ENCODE measurements at places on chromosomes 13 and 19.

DNA sequence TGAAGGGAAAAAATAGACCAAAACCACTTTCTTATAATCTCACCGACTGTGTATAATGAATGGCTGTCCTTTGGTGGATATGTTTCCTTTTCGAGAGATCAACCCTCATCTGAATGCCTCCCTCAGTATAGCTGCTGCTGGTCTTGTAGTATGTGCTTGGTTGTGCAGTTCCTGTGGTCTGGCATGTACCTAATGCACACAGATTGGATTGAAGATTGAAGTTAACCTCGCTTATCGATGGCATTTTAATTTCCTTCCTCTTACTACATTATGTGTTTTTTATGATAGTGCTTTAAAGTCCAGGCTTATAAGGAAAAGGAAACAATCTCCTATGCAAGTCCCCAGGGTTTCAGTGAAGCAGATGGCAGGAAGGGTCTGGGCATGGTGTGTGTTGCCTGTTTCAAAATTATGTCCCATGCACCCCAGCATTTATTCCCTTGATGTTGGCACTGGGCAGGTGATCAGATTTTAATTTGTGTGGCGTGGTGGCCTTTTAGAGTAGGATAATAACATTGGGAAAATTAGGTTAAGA is 334.1 kb downstream of the SHISA2 start:
- DNase-seq = no peak

- DNase-seq = no peak
These were observed 166.6 kb downstream of the KLF12 start for GRCh38 chr13:73967397-73968165.

DNA sequence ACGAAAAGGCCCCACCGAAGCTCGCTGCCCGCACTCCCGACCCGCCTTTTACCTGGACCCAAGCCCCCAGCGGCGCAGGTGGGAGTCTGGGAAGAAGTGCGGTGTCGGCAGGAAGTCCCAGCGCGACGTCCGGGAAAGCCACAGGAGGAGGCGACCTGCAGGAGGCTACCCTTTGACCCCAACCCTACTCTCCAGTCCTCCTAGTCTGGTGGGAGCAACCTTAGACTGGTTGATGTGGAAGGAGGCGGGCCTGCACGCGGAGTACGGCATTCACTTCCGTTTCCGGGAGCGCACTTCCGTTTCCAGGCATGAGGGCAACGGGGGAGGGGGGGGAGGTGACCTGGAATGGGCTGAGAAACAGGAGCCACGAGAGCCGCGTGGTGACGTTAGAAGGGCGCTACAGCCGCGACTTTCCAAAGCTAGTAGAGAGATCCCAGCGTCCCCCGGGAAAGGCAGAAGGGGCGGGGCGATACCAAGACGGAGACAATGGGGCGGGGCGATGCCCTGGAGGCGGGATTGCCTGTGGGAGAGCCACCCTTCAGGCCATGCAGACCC is 28.5 kb downstream of the ZNF266 start:
- DNase-seq = peak; percentile 39

DNA sequence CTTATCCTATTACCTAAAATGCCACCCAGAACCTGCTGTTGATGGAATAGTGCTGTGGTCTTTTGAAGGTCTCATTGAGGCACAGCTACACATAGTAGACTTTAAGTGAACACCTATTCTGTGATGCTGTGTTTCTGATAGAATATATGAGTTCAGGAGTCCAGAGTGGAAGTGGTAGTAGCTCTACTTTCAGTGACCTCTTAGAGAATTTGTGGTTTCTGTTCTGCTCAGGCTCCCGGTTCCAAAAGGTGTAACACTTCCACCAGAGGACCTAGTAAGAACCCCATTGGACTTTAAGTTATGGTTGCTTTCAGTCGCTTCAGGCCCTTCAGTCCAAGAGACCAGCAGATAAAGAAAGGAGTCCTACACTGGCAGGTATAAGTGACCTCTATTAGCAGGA is 11.4 kb upstream of the MYCBP2 start:
- DNase-seq = no peak

DNA sequence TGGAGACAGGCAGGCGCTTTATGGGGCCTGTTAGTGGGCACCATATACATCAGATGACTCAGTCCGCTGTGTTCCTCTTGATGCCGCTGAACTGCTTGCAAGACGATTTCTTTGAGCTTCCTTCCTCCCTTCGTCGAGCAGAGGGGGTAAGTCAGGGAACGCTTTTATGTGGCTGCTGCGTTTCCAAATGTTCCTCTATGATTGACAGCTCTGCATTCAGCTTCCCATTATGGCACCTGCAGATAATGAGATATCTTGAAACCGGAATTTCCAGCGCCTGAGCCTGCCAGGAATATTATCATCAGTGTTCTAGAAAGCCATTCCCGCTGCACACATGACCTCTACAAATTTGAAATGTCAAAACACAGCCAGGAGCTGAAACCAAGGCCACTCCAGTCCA is 257.0 kb downstream of the TSHZ3 start:
- no peak for DNase-seq

- DNase-seq = no peak
These were observed 6.6 kb upstream of the S1PR2 start for GRCh38 chr19:10237702-10238101.

GRCh38 chr13:99758460-99759162 is 213.0 kb downstream of the ZIC5 start:
- DNase-seq = no peak

GRCh38 chr19:12996406-12997094 is 1.3 kb downstream of the NFIX start:
- DNase-seq = no peak

GRCh38 chr13:50995854-50996253 is 86.3 kb downstream of the RNASEH2B start:
- no peak for DNase-seq

DNA sequence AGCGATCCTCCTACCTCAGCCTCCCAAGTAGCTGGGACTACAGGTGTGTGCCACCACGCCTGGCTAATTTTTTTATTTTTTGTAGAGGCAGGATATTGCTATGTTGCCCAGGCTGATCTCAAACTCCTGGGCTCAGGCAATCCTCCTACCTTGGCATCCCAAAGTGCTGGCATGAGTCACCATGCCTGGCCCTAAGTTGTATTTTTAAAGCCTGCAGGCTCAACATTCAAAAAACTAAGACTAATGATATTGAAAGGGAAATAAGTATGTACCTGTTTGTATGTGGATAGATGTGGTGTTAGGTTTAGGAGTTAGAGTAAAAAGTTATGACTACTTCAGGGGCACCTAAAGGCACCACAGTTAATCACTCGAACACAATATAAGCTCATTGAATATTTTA is 5.4 kb upstream of the IPO5 start:
- DNase-seq = no peak

DNA sequence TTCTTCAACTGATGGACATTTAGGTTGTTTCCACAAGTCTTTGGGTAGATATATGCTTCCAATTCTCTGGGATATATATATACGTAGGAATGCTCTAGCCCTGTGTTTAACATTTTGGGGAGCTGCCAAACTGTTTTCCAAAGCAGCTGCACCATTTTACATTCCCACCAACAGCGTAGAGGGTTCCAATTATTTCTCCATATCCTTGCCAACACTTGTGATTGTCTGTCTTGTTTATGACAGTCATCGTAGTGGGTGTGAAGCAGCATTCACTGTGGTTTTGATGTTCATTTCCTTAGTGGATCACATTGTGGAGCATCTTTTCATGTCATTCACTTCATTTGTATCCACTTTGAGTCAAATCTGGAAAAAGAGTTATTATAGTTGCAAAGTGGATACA is 4.7 kb upstream of the CBLC start:
- DNase-seq = no peak

GRCh38 chr19:4803736-4804695 is 12.5 kb downstream of the FEM1A start:
- peak; percentile 48 for DNase-seq

- no peak for DNase-seq
These were observed 1.8 kb downstream of the FGF14 start for GRCh38 chr13:102399791-102400674.

DNA sequence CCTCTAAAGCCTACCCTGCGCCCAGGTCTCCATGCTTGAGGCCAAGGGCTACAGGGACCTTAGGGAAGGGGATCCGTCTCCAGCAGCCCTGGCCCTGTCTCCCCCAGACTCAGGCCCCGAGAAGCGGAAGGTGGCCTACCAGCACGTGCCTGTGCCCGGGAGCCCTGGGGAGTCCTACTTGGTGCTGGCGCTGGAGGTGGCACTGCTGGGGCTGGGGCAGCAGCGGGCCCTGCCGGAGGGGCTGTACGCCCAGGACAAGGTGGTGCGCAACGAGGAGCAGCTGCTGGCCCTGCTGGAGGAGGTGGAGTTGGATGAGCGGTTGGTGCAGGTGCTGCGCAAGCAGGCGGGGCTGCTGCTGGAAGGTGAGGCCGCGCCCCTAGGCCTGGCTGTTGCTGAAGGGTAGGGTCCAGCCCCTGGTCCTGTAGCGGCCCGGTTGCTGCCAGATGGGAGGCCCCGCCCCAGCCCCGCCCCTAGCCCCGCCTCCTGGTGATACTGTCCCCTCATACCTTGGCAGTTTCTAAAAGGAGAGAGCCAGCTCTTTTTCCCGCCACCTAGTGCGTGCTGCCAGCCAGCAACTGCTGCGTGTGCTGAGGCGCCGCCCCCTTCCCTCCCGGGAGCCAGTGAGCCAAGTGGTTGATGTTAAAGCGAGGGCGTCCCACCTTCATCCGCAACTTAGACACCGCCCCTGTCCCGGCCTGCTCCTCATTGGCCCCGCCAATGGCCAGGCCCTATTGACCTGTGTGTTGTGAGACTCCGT is 22.6 kb downstream of the ZSWIM4 start:
- no peak for DNase-seq

GRCh38 chr19:46746281-46747057 is at the start of gene STRN4:
Gene STRN4, minus strand, starts transcription at chr19:46746450. Its CDS starts 20 bp downstream, at chr19:46746430.
- DNase-seq = peak; percentile 45

DNA sequence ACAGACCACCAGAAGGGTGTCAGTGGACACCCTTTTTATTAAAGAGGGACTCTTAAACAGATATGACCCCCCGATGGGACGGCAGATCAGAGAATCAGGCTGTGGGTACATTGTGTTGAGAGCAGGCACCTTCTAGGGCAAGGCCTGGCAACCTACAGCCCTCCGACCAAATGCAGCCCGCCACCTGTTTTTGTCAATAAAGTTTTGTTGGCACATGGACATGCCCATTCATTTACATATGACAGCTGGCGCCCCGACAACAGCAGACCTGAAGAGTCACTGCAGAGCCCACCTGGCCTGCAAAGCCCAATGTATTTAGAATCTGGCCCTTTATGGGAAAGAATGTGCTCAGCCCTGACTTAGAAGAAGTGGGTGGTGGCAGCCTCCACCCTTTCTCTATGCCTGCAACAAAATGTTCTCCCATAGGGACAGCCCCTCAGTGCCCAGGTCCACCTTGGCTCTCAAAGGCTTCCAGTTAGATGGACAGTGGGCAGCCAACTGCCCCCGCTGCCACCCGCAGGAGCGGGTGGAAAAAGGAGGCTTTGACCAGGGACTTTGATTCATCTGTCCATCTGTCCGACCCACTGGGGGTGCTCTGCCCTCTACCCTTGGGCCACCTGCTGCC is 184.9 kb downstream of the PTPRS start:
- no peak for DNase-seq

DNA sequence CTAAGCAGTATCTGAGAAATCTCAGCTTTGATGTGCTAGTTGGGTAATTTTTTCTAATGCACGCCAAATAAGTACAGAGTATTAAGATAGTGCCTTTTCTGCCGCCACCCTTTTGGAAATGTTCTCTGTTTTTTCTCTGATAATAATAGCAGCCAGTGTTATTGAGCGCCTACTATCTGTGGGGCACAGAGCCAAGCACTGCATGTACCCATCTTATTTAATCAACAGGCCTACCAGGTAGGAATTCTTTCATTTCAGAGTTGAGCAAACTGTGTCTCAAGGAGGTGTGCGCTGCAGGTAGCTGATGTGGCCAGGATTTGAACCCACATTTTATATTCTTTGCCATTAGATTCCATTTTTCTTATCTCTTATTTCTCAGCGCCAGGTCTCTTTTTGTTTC is 1.4 kb downstream of the EPN1 start:
- DNase-seq = no peak

GRCh38 chr19:48807590-48808308 is 3.1 kb downstream of the BCAT2 start:
- DNase-seq = no peak

DNA sequence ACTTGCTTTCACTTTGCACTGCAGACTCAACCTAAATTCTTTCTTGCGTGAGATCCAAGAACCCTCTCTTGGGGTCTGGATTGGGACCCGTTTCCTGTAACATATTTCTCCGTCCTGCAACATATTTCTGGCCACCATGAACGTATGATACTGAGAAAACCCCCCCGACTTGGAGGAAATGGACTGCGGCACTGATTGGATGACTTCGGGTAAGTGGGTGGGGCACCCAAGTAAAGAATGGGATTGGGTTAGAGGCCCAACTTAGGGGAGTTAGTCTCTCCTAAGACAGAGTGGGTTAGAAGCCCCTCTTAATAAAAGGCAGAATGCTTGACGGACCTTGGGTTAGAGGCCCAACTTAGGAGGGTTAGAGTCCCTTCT is 690.4 kb downstream of the UQCRFS1 start:
- no peak for DNase-seq

DNA sequence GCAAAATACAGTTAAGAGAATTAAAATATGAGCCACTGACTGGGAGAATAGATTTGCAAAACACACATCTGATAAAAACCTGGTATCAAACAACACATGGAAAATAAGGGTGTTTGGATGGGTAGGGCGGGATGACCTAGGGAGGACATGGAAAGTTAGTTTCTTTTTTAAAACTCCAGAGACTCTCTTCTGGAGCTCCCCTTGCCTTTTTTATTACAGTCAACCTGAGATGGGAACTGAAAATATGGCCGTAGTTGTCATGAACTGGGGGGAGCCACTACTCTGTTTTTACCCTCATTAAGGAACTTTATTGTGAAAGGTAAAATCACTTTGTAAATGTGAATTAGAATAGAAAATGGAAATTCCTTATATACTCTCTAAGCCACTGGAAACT is 113.0 kb downstream of the ATP11A start:
- DNase-seq = no peak

DNA sequence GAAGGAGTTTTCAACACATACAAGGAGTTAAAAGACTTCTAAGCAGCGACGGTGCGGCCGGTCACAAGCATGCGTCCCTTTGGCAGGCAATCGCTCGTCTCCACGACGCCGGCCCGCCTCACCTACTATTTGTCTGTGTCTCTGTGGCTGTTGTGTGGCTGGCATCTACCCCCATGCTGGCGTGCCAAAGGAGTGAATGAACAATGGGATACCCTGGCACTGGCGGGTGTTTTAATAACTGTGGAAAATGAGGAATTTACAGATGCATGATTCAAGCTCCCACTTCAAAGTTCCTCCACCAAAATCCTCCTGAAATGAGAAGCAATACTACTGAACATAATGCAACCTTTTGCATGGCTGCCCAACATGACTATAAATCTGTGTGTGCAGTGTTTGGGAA is 176.6 kb downstream of the KLF5 start:
- DNase-seq = no peak

DNA sequence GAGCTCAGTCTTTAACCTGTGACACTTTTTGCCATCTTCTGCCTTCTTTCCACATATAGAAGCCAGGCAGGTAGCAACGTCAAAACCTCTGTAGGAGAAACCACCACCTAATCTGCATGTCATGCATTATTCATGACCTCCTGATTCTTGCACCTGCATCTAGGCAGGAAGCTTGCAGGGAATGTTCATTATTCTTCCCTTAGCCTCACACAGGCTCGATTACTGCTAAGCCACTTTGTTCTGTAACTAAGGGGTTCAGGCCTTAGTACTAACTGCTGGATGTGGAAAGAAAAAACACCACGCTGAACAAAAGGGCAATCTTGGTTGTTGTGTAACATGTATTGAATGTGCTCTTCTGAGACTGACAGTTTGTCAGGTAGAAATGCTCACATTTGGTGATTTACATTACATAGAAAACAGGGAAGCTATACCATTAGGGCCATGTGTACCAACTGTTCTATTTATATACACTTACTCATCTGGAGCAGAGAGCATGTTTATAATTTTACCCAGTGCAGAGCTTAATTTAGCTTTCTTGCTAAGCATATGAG is 366.9 kb downstream of the KLF12 start:
- DNase-seq = no peak
